ENCODE measurements at places on chromosomes 11 and 22. TPM values are rescaled to one million over a fixed set of nuclear protein-coding genes. Genes with fewer than 3 reads are reported as not detected.
A peak's percentile ranks its signal among the peaks of the same experiment; 100 is the strongest.

GRCh38 chr11:115941044-115941443, 436.8 kb upstream of the CADM1 start:
- H3K4me1 ChIP-seq, result no peaks in the 10 kb centered on the region
- DNase-seq, result no peak
- H3K4me3 ChIP-seq, result no peak overlapping the region
- no peaks in the 10 kb centered on the region for H3K36me3 ChIP-seq

DNA sequence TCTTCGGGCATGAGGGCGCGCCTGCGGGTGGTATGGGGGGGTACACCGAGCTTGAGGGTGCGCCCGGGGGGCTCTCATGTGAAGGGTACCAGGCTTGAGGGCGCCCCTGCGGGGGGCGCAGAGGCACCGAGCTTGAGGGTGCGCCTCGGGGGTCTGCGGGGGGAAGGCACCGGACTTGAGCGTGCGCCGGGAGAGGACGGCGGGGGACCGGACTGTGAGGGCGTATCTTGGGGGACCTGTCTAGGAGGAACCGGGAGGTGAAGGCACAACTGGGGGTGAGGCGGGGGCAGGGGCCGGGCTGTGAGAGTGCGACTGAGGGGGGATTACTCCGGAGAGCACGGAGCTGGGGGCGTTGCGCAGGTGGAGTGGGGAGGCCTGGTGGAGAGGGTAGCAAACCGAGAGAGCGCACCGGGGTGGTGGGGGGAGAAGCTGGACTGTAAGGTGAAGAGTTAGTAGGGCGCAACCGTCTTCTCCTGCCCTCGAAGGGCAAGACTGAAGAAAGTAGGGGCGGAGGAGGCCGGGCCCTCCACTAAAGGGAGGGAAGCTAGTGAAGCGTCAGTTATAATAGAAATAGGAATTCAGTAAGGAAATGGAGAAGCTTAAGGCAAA, 1.1 kb upstream of the DDX6 start:
- peaks cover 28% of the 10 kb centered on the region for H3K4me1 ChIP-seq
- H3K36me3 ChIP-seq, result peaks cover 3% of the 10 kb centered on the region
- peak; percentile 20 for DNase-seq
- H3K4me3 ChIP-seq, result peak overlapping the region; percentile 99
- H3K27ac ChIP-seq, result peak overlapping the region; percentile 98

DNA sequence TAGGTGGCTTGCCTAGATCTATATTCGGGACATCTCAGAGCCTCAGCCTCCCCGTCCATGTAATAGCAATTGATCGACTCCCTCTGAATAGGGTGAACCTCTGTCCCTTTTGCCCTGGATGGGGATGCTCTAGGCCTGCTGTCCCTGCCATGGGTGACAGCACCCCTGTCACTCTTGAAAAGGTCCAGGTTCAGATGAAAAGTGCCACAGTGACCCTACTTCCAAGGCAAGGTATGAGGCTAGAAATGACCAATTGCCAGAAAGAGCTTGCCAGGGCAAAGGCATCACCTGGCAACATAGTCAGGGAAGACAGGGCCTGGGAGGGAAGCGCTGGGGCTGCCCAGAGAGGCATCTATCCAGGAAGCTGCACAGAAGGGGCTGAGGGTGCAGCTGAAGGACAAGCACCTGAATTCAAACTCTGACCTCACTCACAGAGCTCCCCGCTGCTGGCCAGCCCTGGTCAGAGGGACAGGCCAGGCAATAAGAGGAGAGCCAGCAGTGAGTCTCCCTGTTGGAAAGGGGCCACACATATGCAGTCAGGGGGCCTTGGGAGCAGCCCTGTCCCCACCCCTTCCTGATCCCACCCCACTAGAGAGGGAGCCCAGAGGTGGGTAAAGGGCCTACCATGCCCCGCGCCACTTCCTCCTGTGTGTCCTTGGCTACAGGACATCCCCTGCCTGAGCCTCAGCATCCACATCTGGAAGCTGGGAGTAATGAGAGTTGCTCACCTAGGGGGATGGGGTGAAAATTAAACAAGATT, 9.0 kb upstream of the APOBEC3A start:
- DNase-seq, result no peak
- no peak overlapping the region for H3K4me3 ChIP-seq
- H3K36me3 ChIP-seq, result no peaks in the 10 kb centered on the region
- H3K4me1 ChIP-seq, result peaks cover 11% of the 10 kb centered on the region

DNA sequence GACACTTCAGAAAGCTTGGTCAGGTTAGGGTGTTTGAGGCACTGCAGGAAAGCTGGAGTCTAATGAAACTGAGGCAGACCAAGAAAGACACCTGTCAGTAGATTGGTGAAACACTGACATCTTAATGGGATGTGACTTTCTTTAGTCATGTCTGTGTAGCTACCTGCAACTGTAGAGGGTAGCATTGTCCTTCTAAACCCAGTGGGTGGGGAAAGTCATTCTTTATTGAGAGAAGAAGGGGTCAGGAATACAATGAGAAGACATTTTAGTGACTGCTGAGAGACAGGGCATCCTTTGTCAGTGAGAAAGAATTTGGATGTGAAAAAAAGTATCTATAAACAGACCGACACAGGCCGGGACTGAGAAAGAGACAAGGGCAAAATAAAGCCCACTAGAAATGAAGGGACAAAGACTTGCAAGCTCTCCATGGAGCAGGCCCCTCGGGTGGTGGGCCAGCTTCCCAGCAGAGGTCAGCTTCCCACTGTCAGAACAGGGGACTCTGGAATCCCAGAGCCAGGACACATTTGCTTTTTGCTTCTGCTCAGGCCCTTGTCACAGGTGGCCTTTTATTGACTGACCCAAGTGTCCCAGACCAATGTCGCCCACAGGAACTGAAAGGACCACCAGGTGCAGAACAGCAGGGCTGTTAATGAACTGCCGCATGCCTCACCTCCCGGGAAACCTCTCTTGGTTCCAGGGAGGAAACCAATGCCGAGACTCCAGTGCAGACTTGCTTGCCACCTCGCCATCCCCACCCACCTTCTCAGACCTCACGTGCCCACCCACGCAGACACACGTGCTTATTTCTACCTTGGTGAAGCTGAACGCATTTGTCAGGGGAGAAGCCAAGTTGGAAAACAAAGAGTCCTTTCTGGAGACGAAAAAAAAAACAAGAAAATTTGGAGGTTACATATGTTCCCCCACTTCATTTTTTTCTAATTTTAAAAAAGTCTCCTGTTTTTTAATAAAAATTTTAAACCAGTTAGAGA, 212.8 kb downstream of the TENM4 start:
- H3K36me3 ChIP-seq, result no peaks in the 10 kb centered on the region
- H3K27me3 ChIP-seq, result peaks cover 6% of the 10 kb centered on the region
- H3K4me1 ChIP-seq, result no peaks in the 10 kb centered on the region
- no peak overlapping the region for H3K27ac ChIP-seq

GRCh38 chr11:64918017-64918416, 1.0 kb upstream of the ATG2A start:
- peak overlapping the region; percentile 93 for H3K4me3 ChIP-seq
- H3K27ac ChIP-seq, result peak overlapping the region; percentile 92
- peaks cover 19% of the 10 kb centered on the region for H3K4me1 ChIP-seq
- H3K27me3 ChIP-seq, result no peaks in the 10 kb centered on the region

DNA sequence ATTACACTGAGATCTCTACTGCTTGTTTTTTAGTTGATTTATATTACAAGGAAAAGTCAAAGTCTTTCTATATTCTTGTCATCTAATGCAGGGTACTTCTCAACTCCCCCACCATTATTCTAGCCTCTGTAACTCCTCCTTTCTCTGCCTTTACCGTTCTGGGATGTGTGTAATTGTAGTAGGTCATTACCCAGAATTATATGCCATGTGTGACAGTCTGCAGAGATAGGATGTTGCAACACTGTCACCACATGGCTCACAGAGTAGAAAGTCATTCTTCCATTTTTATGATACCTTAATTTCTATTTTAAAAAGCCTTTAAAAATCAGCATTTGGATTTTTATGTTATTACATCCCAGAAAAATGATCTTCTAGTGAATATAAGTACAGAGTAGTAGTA, 32.7 kb downstream of the ZNF143 start:
- peaks cover 2% of the 10 kb centered on the region for H3K36me3 ChIP-seq
- H3K27ac ChIP-seq, result peak overlapping the region; percentile 62
- H3K4me1 ChIP-seq, result peaks cover 4% of the 10 kb centered on the region
- H3K27me3 ChIP-seq, result no peaks in the 10 kb centered on the region
- no peak overlapping the region for H3K4me3 ChIP-seq
- no peak for DNase-seq

- H3K4me3 ChIP-seq, result no peak overlapping the region
- H3K4me1 ChIP-seq, result no peaks in the 10 kb centered on the region
- peaks cover 6% of the 10 kb centered on the region for H3K27me3 ChIP-seq
- DNase-seq, result no peak
Observed at GRCh38 chr11:83695046-83695445, 408.9 kb upstream of the CCDC90B start.

DNA sequence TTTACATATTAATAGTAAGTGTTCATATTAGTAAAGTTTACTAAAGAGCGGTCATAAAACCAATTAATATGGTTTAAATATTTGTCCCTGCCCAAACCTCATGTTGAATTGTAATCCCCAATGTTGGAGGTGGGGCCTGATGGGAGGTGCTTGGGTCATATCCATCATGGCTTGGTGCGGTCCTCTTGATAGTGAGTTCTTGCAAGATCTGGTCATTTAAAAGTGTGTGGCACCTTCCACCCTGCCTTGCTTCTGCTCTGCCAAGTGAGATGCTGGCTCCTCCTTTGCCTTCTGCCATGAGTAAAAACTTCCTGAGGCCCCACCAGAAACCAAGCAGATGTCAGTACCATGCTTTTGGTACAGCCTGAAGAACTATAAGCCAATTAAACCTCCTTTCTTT, 54.8 kb upstream of the OLFML1 start:
- peaks cover 7% of the 10 kb centered on the region for H3K27me3 ChIP-seq
- H3K4me1 ChIP-seq, result no peaks in the 10 kb centered on the region
- H3K27ac ChIP-seq, result no peak overlapping the region
- H3K36me3 ChIP-seq, result no peaks in the 10 kb centered on the region
- H3K4me3 ChIP-seq, result no peak overlapping the region
- DNase-seq, result no peak

DNA sequence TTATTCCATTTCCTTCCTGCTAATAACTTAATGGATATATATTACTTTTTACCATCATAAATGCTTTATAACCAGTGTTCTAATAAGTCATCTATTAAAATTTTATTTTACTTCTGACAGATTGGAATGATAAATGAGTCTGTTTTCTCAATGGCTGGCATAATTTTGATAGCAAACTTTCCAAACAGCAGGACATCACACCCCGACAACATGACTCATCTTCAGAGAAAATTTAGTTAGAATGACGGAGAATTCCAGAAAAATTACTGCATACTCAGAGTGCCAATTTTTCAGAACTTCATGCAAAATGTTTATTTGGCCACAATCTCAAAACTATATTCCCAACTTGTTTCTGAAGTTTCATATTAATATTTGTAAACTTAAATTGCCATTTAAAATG, 174.4 kb downstream of the SWAP70 start:
- no peak overlapping the region for H3K27ac ChIP-seq
- H3K36me3 ChIP-seq, result peaks cover 4% of the 10 kb centered on the region
- H3K27me3 ChIP-seq, result no peaks in the 10 kb centered on the region
- no peak overlapping the region for H3K4me3 ChIP-seq

GRCh38 chr11:94880216-94880615, 93.1 kb downstream of the CWC15 start:
- H3K36me3 ChIP-seq, result no peaks in the 10 kb centered on the region
- DNase-seq, result no peak
- H3K27ac ChIP-seq, result no peak overlapping the region
- H3K4me3 ChIP-seq, result no peak overlapping the region
- H3K27me3 ChIP-seq, result peaks cover 25% of the 10 kb centered on the region

DNA sequence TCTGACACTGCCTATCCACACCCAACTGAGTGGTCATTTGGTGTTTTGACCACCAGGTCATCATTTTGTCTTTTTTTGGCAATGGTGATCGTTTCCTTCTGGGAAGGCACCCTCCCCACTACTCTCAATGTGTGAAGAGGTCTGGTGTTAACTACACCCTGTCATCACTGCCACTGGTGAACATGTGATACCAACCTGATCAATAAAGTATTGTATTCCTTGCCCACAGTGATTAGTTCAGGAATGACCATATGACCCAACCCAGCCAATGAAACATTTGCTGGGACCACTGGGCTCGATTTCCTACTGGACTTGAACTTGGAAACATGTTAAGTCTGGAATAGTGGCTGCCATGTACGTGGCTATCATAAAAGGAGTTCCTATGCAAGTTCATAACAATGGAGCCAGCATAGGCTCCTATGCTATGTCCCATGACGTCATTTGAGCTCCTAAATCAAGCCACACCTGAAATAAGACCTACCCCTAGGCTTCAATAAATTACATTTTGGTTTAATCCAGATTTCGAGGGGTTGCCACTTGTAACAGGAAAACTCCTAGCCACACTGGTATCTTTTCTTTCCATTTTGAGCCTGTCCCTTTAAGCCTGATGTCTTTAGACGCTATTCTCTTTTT, 51.1 kb downstream of the CHST1 start:
- peaks cover 51% of the 10 kb centered on the region for H3K27me3 ChIP-seq
- no peaks in the 10 kb centered on the region for H3K36me3 ChIP-seq
- no peak for DNase-seq
- no peak overlapping the region for H3K27ac ChIP-seq
- H3K4me1 ChIP-seq, result no peaks in the 10 kb centered on the region

- H3K27ac ChIP-seq, result no peak overlapping the region
- no peak for DNase-seq
- H3K36me3 ChIP-seq, result no peaks in the 10 kb centered on the region
- H3K4me3 ChIP-seq, result no peak overlapping the region
Observed at GRCh38 chr11:103587901-103588788, 448.3 kb upstream of the DDI1 start.

DNA sequence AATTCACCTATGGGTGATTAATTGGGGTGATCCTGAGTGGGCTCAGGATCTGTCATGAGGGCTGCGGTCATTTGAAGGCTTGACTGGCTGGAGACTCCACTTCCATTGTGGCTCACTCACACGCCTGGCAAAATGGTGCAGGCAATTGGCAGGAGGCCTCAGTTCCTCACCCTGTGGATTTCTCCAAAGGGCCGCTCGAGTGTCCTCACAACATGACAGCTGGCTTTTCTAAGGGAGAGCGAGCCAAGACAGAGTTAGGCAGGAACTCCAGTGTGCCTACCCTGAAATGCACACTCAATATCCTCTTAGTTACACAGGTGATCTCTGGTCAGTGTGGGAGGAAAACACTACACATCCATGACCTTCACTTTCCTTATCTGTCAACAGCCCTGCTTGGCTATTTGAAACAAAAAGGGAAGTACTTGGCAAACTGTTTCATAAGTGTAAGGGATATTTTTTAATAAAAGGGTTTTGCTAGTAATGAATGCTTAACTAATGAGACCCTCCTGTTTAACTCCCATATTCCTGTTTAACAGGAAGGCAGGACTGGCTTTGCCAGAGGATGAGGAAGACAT, 25.7 kb downstream of the OSBP2 start:
- no peak overlapping the region for H3K4me3 ChIP-seq
- H3K27me3 ChIP-seq, result no peaks in the 10 kb centered on the region
- no peak for DNase-seq

GRCh38 chr11:18567081-18567480, 21.5 kb downstream of the UEVLD start:
- peaks cover 3% of the 10 kb centered on the region for H3K36me3 ChIP-seq
- H3K27me3 ChIP-seq, result no peaks in the 10 kb centered on the region
- peak overlapping the region; percentile 54 for H3K27ac ChIP-seq
- DNase-seq, result no peak
- H3K4me1 ChIP-seq, result peaks cover 6% of the 10 kb centered on the region
- H3K4me3 ChIP-seq, result no peak overlapping the region

GRCh38 chr11:65489706-65490320, 9.0 kb upstream of the MALAT1 start:
- no peak for DNase-seq
- no peaks in the 10 kb centered on the region for H3K27me3 ChIP-seq
- H3K36me3 ChIP-seq, result no peaks in the 10 kb centered on the region
- no peak overlapping the region for H3K4me3 ChIP-seq
- peaks cover 31% of the 10 kb centered on the region for H3K4me1 ChIP-seq
- H3K27ac ChIP-seq, result peak overlapping the region; percentile 39

The DENND5A gene
- total RNA-seq, result 96.5 TPM

The SPTBN2 gene
- 0.23 TPM for total RNA-seq

The TSKU gene
- total RNA-seq, result not detected

The MPZL3 gene
- 24.5 TPM for total RNA-seq
